ENCODE measurements at places on chromosomes 12 and 14.

DNA sequence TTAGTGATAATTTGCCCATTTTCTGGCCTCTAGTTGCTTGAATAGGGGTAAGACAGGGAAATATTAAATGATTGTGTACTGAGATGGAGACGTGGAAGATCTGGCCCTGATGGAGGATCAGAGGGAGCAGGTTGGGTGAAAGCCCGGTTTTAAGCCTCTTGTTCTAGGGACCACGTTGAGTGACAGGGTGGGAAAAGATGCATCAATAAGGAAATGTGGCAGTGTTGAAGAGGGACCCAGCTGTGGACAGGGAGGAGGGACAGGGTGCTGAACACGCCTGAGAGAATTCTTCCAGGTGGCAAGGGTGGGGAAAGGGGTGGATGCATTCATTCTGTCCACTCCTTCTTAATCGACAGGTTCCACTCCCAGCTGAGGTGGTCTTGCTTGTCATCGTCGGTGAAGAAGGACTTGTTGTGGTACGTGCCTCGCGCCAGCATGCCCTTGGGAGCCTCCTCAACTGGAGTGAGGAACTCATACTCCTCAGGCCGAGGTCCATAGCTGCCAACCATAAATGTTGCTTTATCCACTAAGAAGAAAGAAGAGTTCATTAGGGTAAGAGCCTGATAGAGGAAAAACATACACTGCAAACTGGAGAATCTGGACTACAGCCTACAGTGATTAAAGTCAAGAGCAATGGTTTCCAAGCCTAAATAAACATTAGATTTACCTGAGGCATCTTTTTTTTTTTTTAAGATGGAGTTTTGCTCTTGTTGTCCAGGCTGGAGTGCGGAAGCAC lies 4.0 kb upstream of the ERP27 start:
- DNase-seq: no peak

DNA sequence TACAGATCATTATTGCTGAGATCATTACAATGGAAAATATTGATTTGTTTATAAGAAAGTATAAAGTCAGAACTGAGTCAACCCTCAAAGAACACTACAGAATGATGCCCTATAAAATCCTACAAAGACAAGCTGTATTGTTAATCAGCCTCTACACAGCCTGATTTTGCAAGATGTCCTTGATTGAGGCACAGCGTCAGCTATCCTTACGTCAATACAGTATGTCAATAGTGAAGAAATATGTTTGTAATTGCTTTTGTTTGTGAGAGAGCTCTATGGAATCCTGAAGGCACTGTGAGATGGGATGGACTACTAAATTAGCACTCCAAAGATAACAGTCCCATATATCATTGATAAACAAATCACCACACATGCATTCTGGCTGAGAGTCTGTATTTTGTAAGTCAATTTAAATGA lies 70.7 kb downstream of the RASSF9 start:
- DNase-seq: no peak

GRCh38 chr12:117742721-117743120 lies 226.1 kb downstream of the KSR2 start:
- DNase-seq: no peak

DNA sequence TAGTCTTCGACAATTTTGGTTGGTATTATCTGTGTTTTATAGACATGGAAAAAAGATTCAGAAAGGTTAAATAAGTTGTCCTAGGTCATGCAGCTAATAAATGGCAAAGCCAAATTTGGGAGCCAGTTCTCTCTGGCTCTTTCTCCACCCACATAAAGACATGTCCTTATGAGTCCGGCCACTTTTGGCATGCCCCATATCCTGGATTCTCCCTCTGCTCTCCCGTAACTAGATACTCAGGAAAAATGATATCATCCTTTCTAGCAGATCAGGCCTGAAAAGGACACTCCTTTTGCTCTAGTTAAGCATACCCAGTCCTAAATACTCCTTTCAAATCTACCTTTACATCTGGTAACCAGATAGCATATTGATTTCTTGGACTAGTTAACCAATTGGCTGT lies 64.4 kb downstream of the TTLL5 start:
- DNase-seq: no peak

- DNase-seq: no peak
These were observed 21.4 kb upstream of the GSG1 start for GRCh38 chr12:13124656-13125505.

DNA sequence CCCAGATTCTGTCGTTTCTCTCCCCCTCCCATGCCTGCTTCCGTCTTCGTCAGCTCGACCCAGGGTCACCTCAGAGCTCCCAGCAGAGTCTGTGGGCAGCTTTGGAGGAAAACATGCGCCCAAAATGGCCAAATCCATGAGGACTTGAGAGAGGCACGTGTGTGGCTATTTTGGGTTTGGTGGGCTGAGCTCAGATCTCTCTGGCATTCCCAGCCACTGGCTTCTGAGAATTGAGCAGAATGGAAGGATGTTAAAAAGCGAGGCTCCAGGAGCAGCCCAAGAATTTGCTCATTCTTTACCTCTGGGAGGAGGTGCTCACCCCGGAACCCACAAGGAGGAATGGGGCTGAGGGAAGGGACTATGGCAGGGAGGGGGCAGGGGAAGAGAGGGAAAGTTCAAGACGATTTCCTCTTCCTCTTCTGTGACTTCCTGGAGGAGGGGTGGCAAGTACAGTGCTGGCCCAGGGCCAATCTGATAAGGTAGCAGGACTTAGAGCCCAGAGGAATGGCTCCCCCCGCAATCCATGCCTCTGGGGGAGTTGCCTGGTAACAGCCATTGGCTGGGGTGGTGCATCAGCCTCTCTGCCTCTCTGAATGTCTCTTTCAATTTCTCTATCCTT lies 20.1 kb downstream of the TSPAN9 start:
- DNase-seq: peak; percentile 49

DNA sequence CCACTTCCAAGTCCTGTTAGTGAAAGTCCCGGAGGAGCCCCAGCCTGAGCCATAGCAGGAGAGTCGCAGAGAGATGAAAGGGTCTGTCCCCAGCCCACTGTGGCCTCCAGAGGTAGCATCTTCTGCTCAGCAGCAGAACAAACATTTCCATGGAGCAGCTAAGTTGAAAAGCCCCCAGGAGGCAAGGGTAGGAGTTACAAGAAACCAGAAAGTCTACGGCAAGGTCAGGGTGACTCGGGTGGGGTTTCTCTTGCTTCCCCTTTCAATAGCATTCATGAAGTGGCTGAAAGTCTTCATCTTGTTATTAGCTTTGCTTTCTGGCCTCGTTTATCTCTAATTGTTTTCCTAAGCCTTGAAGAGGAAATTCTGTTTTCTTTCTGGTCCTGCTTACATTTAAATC lies 151.2 kb upstream of the DIO3 start:
- no peak for DNase-seq

DNA sequence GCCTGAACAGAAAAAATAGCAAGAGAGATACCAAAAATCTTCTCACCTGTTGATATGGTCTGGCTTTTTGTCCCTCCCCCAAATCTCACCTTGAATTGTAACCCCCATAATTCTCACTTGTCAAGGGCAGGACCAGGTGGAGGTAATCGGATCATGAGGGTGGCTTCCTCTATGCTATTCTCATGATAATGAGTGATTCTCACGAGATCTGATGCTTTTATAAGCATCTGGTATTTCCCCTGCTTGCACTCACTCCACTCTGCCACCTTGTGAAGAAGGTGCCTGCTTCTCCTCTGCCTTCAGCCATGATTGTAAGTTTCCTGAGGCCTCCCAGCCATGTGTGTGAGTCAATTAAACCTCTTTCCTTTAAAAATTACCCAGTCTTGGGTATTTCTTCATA lies 291.2 kb downstream of the CPNE8 start:
- no peak for DNase-seq

- no peak for DNase-seq
These were observed 201.4 kb downstream of the KIF26A start for GRCh38 chr14:104339829-104340228.

DNA sequence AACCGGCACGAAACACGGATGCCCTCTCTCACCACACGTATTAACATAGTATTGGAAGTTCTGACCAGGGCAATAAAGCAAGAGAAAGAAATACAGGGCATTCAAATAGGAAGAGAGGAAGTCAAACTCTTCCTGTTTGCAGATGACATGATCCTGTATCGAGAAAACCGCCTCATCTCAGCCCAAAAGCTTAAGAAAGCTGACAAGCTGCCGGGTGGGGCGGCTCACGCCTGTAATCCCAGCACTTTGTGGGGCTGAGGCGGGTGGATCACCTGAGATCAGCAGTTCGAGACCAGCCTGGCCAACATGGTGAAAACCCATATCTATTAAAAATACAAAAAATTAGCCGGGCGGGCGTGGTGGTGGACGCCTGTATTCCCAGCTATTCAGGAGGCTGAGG lies 17.7 kb downstream of the OR6S1 start:
- DNase-seq: no peak

DNA sequence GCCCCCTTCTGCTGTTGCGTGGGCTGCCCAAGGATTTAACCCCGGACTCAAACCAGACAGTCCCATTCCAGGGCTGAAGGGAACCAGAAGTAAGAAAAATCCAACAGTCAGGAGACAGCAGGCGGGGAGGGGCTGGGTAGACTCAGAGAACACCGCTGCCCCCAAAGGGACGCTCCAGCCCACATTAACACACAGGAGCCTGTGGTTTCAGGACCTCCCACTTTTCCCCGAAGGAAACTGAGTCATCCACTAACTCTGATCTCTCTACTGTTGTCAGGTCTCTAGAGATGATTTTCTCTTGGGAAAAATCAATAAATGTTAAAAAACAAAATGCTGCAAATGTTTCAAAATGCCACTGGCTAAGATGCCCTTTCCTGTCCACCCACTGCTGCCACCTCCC lies 41.6 kb downstream of the FBXO21 start:
- no peak for DNase-seq

- DNase-seq: peak; percentile 41
These were observed 167.8 kb upstream of the HIF1A start for GRCh38 chr14:61527325-61528100.

- DNase-seq: no peak
These were observed 4.2 kb downstream of the ATP2B1 start for GRCh38 chr12:89704457-89704856.

GRCh38 chr12:34597548-34598351 lies 575.5 kb downstream of the ALG10 start:
- DNase-seq: no peak

DNA sequence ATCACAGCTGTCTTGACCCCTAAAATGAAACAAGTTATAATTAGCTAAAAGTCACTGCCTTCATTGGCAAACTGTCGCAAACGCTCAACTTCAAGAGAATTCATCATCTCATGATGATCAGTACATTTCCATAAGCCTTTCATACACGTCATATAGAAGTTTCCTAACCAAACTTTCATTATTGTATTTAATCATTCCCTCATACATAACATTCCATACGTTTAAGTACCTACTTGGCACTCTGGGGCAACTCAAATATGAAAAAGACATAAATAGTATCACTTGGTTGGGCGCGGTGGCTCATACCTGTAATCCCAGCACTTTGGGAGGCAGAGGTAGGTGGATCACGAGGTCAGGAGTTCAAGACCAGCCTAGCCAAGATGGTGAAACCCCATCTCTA lies 12.4 kb upstream of the PPP2R5E start:
- no peak for DNase-seq

- DNase-seq: no peak
These were observed at the start of gene FIGNL2 for GRCh38 chr12:51848326-51848727. Gene FIGNL2, minus strand, starts transcription at chr12:51848718. Its CDS starts 26,305 bp downstream, at chr12:51822413.

GRCh38 chr12:3149515-3150307 lies 72.5 kb downstream of the TSPAN9 start:
- no peak for DNase-seq

DNA sequence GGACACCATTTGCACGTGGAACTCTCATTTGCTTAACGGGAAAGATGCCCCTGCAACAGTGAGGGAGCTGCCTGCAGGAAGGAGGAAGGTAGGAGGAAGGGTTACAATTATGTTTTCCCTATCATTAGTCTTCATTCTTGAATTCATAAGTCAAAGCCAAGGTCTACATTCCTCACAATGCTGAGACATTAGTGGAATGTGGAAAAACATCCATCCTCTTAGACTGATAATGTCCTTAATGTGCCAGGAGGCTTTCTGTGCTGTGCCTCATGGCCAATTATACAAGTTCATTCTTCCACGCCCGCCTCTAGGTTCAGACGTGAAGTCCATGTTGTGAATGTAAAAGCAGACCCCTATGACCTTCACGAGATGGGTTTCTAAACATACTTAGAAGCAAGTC lies 1212.4 kb upstream of the TMEM132C start:
- no peak for DNase-seq

GRCh38 chr12:55720894-55721444 lies 776 bp downstream of the RDH5 start:
- DNase-seq: peak; percentile 88

GRCh38 chr12:104354167-104354867 lies 50.8 kb downstream of the EID3 start:
- no peak for DNase-seq

All from Calu3 (cell line).